ENCODE measurements at places on chromosomes 7 and 10.

- peak; percentile 49 for DNase-seq
These were observed 145.2 kb downstream of the ARID5B start for GRCh38 chr10:62046522-62047227.

- DNase-seq: no peak
These were observed 14.5 kb downstream of the VWDE start for GRCh38 chr7:12389089-12389700.

DNA sequence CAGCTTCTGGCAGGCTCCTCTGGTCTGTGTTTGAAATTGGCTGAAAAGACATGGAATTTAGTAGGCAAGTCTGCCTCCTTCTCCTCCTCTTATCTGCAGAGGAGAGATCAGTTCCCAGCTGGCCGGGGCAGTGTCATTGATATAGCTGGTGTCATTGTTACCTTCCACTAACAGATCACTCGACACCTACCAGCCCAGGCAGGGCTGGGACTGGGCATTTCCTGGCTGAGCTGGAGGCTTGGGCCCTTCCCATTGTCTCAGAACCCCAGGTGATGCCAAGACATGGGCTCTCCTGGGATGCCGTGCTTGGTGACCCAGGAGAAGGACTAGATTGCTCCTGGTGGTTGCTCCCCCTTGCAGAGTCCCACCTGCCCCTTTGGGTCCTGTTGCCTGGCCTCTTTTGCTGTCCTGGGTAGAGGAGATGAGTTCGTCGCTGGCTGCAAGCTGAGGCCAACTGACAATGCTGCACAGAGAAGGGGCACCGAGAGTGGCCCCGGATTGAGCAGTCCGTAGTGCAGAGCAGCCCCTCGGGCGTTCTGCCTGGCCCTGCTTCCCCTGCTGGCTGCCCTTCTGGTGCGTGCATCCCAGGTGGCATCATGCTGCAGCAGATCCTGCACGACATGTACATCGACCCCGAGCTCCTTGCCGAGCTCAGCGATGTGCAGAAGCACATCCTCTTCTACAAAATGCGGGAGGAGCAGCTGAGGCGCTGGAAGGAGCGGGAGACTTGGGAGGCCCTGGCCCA, at the start of gene SH2D4B:
SH2D4B (plus strand) TSS at position 167 of the 745 bp plus-strand sequence; CDS start at position 597, 430 bp downstream.
- DNase-seq: no peak

- no peak for DNase-seq
These were observed 23.3 kb downstream of the PRPS1L1 start for GRCh38 chr7:18004372-18004771.

DNA sequence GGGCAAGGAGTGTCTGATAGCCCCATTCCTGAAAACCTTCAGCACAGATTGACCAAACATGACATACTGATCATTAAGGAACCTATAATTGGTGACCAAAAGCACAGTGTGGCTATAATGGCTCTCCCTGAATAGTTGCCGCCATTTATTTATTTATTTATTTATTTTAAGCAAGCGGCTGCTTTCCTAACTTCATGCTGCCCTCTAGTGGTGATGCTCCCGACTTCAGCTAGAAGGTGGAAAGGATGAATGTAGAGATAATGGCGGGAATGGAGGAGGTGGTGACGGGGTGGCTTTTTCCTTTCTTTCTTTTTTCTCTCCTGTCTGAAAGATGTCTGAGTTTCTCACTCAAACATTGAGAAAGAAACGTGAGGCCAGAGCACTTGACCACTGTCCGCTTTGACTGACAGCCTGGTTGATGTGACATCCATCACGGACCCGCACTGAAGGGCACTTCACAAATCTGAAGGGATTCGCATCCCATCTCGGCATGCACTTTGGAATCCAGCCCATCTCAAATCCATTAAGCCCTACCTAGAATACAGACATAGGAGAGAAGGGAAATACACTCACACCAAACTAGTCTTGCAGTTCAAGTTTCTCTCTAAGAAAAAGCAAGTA, 1090.1 kb downstream of the KCNMA1 start:
- DNase-seq: peak; percentile 41

GRCh38 chr7:51482976-51483375, 166.4 kb upstream of the COBL start:
- DNase-seq: no peak

DNA sequence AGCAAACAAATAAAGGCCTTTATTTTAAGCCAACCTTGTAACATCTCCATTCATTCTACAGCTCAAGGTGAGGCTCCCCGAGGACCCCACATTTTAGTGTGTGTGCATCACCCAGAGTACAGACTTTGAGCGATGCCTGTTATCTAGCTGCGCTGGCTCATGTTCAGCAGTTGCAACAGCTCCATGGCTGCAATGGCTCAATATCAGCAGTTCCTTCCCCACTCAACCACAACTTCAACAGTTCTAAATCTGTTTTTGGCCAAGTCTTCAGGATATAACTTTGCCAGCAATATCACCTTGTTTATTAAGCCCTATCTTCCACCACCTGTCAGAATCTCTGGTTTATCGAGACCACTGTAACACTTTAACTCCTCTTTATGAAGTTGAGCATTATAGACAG, 95.8 kb downstream of the WNT2 start:
- DNase-seq: no peak

DNA sequence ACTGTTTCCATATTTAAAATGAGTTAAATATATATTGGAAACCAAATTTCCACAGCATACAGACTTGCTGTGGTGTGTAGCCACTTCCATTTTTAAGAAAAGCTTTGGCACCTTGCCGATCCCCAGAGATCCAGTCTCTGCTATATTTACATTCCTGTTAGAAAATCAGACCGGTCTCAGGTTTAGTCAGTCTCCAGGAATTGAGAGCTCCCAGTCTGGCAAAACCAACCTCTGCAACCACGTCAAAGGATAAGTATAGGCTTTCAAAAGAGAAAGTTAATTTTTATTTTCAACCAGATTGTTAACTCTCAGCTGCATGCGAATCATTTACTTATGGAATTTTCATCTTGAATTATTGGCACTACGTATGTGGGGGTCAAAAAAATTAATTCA, 28.2 kb downstream of the PUS7 start:
- no peak for DNase-seq

DNA sequence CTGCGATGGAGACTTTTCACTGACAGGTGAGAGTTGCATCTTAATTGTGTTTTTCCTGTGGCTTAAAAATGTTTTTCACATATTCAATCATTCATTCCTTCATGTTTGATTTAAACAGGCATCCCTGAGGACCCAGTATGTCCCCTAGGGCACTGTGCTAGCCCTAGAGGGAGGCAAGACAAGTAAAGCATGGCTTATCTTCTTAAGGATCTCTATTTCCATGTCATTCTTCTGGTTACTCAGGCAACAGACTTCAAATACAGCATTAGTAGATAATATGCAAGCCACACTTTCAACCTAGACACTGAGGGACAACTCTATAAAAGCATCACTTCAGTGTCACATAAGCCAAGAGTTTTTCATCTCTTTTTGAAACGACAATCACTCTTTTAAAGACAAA, 29.2 kb downstream of the CDK1 start:
- DNase-seq: no peak

DNA sequence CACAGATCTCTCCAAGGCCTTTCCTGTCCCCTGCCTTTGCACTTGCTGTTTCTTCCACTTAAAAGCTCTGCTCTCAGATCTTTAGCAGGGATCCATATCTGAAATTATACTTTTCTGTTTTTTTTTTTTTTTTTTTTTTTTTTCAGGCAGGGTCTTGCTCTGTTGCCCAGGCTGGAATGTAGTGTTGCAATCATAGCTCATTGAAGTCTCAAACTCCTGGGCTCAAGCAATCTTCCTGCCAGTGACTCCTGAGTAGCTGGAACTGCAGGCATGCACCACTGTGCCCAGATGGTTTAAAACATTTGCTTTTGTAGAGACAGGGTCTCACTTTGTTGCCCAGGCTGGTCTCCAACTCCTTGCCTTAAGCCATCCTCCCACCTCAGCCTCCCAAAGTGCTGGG, 5.0 kb upstream of the TSPAN15 start:
- no peak for DNase-seq

GRCh38 chr10:31384589-31384949, 65.6 kb downstream of the ZEB1 start:
- DNase-seq: no peak

- DNase-seq: no peak
These were observed 536.9 kb downstream of the DNAJB6 start for GRCh38 chr7:157873664-157874063.

- DNase-seq: no peak
These were observed 11.3 kb downstream of the CPA2 start for GRCh38 chr7:130277763-130278643.

GRCh38 chr7:3439333-3440030, 138.4 kb downstream of the SDK1 start:
- DNase-seq: no peak

DNA sequence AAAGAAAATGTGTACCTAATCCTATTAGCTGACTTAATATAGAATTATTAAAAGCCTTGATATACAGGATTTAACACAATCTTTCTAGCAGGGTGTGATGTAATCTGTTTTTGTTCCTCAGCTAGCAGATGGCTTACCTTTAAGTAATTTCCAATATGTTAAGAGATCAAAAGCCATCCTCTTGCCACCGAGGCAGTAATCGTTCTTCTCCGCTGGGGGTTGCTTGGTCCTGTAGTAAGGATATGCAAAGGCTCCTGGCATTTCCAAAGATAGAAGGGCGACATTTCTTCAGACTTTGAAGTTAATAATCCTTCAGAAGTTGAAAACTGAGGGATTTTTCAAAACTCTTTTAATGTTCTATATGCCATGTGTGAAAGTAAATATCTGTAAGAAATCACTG, 156.4 kb downstream of the FZD1 start:
- DNase-seq: no peak

- no peak for DNase-seq
These were observed 42.5 kb upstream of the KMT2E start for GRCh38 chr7:104971290-104972071.

DNA sequence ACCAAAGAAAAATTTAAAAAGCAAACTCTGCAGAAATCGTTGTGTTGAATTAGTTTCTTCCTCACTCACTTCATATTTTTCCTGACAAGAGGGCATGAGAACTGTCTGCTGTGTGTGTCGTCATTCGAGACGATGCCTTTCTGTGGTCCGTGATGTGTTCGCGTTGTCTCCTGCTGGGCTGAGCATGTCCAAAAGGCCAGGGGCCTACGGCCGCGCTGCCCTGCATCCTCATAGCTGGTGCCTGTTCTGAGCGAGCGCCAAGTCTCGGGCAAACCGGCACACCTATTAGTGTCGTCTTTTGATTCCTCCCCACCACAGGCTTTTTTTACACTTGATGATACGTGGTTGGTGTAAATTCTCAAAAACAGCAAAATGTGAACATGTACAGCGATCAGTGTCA, 27.4 kb downstream of the WDR37 start:
- no peak for DNase-seq

DNA sequence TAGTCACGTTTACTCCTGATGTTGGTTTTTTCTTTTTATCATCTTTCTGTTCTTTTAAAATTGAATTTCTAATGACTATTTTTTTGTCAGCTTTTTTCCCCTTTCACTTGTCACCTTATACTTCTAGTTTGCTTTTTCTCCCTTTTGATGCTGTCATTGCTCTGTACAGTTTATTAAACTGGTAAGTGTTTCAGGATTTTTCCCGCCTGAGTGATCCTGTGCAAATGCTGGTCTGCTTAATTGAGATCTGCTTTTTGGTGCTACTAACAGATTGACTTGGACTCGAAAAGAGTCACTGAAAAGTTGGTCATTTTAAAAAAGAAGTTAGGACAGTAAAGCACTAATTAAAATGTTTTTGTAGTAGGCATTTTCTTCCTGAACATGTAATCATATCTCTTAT, 95.2 kb downstream of the PHTF2 start:
- no peak for DNase-seq

DNA sequence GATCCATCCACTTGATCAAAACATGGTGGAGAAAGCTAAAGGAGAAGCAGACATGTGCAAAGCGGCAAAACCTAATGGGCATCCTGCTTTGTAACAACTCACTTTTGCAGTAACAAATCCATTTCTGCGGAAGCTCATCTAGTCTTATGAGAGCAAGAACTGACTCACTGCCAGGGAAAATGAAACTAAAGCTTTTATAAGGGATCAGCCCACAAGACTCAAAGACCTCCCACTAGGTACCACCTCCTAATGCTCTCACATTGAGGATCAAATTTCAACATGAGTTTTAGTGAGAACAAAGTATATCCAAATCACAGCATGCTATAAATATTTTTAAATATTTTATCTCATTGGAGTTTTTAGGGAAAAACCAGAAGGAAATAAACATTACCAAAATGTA, 120.1 kb upstream of the GNAI1 start:
- no peak for DNase-seq

DNA sequence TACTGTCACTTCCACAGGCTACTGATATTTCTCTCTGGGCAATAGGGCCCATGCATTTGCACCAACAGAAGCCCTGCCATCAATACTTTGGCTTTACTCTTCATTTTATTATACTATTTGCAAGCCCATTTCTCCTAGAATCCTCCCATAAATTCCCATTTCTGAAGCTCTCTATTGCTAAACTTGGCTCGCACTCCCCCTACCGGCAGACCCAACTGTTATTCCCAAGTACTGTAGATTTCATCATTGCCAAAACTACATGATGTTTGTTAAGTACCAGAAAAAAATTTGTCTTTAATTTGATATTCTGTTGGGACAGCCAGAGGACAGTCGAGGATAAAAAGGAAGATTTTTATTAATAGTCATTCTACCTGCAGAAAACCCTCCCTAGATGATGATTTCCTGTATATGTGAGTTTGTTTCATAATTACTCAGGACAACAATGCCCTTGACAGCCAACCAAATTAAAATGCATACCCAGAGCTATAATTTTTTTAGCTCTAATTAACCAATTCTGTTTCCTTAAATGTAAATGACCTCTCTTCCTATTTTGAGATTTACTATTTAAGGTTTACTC, 298.6 kb downstream of the REEP3 start:
- DNase-seq: no peak

DNA sequence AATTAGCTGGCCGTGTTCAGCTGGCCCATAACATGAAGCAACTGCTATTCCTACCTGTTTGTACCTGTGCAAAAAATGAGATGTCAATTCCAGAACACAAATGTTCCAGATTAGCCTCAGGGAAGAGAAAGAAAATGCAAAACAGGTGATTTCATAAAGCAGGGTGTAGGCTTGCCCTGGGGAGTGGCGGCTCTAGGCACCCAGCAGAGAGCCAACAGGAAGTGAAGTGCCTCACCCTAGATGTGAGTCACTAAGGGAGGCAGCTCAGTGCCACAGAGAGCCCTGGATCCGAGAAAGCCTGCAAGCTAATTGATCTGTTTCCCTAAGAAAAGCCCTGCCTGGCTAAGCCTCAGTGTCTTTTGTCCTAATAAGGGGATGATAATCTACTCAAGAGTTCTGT, 240.0 kb downstream of the ARHGAP21 start:
- DNase-seq: no peak

DNA sequence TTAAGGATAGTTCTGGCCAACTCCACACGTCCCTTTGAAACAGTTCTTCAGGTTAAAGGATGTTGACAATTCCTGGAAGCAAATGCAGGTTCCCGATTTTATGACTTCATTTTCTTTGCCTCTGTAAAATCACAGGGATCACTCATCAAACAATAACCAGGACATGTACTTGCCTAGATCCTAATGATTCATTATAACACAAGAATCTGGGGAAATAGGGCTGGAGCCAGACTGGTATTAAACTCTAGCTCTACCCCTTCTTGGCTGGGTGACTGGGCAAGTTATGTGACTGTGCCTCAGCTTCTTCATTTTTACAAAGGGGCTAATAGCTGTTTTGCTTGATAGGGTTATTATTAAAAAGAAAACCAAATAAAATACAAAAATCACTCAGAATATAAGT, 56.0 kb upstream of the KCND2 start:
- DNase-seq: no peak

All from activated CD4-positive, CD25-positive, alpha-beta regulatory T cell treated with anti-CD3 and anti-CD28 coated beads, Interleukin-2, amount 50 U/mL, for 72 hours (primary cell).